ENCODE measurements at places on chromosomes 12 and 14.
A peak's percentile ranks its signal among the peaks of the same experiment; 100 is the strongest.

DNA sequence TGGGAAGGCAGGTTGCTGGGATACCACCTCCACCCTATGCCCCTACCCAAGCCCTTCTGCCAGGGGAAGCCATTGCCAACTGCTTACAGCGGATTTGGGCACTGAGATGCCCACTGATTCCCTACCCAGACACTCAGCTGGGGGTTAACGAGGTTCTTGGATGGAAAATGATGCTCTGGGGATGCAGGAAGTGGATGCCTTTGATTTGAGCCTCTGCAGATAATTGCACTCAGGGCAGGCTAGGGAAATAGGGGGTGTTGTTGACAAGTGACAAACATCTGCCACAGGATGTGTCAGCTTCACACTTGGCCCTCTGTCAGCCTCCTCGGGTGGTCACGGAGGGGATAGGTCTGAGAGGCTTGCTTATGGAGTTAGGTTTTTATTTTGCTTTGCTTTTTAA is 57.4 kb downstream of the RPH3A start:
- no peak for DNase-seq

- no peak for DNase-seq
These were observed 10.1 kb upstream of the KCNMB4 start for GRCh38 chr12:70355972-70356371.

- peak; percentile 40 for DNase-seq
These were observed at the start of gene TCP11L2 for GRCh38 chr12:106302401-106303201. Gene TCP11L2, plus strand, starts transcription at chr12:106302733. Its CDS starts 8,343 bp downstream, at chr12:106311076.

DNA sequence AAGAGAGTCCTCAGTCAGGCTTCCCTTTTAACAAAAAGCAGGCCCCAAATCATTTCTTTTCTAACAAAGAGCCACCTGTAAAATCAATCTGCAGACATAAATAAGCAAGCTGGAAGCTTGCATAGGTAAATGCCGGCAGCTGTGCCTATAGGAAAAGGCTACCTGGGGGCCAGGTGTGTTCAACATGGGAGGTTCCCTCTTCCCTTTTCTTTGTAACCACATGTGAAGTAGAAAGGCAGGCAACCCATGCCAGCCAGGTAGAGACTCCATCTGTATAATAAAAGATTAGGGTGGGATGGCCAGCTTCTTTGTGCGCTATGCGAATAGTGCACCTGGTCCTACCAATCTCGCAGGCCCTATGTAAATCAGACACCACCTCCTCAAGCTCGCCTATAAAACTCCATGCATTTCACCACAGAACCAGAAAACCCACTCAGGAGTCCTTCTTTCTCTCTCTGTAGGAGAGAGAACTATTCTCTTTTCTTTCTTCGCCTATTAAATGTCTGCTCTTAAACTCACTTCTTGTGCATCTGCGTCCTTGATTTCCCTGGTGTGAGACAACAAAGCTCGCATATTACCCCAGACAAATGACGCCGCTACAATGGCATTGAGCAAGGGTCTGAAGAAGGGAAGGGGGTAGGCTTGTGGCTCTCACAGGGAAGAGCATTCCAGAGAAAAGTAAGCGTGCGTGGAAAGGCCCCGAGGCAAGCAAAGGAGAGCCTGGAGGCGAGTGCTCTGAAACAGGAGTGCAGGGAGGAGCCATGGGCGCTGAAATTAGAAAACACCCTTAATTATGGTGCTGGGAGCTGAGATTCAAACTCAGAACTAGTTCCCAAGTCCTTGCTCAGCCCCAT is 67.2 kb downstream of the TTC9 start:
- DNase-seq: no peak

DNA sequence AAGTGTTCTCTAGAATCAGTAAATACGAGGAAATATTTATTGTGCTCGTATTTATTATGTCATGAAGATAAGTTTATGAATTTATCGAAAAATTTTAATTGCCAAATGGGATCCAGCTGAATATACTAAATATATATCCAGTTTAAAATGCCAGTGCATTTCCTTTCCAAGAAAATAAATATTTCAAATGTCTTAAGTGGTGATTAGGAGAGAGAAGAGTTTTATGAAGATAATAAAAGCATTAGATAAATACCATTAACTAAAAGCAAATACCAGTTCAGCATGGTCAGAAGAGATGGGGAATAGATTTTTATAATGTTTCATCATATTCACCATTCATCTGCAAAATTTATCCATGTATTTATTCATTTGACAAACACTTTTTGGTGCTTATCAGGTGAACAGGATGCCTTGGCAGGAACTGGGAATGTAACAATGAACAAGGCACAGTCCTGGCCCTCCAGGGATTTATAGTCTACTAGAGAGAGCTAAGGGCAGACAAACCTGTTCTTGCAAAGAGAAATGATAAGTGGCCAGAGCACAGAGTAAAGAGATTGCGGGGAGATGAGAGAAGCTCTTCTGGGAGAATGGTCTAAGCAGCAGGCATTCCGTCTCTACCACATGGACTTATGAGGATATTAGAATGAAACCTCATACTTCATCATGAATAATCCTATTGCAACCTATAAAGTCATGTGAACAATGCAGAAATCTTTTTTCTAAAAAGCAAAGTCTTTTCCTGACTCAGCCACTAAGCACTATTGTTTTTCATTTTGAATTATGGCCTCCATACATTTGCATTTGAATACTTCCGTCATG is 143.7 kb upstream of the ABCD2 start:
- no peak for DNase-seq

GRCh38 chr12:51076236-51076930 is 7.0 kb downstream of the CSRNP2 start:
- no peak for DNase-seq

GRCh38 chr12:22994316-22994675 is 369.3 kb downstream of the ETNK1 start:
- no peak for DNase-seq

- DNase-seq: no peak
These were observed 484.7 kb downstream of the LRIG3 start for GRCh38 chr12:58435647-58436046.

DNA sequence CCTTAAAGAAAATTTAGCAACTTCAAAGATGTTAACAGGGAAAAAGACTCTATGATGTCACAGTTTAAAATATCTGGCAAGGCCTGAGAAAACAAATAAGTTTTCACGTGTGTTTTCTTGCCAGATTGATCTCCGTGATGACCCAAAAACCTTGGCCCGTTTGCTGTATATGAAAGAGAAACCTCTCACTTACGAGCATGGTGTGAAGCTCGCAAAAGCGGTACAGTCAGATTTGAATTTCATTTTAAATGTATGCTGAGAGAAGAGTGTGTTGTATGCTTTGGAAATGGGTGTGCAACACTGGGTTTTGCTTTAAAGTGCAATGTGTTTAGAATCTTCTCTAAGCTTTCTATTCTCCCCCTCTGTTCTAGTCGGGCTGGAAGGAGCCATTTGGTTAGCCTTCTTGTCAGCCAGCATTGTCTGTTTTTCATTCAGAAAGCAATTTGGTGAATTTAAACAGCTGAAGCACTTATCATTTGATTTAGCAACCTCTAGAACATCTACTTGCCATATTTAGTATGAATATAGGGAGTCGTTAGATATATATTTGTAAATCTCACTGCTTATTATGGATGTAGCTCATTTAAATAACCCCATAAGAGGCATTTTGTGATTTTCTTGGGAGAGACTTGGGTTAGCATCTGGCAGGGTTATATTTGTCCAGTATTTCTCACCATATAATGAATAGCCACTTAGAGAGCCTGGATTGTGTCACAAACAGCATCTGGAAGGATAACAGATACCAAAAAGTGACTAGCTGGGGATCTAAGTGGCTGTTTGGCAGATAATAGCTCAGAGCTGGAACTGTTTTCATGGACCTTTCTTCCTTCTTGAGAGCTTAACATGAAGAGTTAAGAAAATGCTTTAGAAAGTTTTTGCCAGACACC is 35.5 kb downstream of the GPHB5 start:
- no peak for DNase-seq

GRCh38 chr14:23366426-23366921 is 1.5 kb upstream of the EFS start:
- DNase-seq: no peak

DNA sequence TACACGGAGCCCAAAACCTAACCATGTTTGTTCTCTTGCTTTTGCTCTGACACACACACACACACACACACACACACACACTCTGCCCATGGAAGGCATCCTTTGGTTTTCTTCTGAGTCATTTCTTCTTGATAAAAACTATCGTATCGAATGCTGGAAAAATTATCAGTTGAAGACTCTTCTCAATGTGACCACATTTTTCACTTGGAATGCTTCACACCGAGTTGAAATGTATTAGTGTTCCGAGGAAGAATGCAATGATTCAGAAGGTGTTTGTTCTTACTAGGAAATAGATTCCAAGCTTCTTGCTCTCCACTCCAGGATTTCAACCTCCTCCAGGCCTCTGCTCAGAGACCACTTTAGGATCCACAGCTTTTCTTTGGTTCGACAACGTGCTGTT is 226.3 kb downstream of the MON2 start:
- DNase-seq: no peak

GRCh38 chr12:80412343-80412953 is 31.6 kb upstream of the PTPRQ start:
- DNase-seq: no peak

DNA sequence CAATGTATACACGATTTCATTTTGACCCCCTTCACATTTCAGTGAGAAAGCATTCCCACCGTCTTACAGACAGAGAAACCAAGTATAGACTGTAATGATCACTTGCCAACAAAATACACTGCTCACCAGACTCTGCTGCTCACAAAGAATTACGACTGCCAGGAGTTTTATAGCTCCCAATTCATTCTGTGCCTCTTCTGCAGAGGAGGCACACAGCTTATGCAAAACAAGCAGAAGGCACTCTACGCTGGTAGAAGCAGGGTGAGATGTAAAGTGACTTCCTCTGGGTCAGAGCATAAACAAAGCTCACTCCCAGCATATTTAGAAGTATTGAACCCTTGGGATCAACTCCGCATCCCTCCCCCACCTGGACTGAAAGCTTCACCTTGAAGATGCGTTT is 14.6 kb downstream of the SPTB start:
- DNase-seq: no peak

- DNase-seq: no peak
These were observed 4.8 kb downstream of the ARHGAP5 start for GRCh38 chr14:32081901-32082300.

GRCh38 chr12:104064031-104064841 is at the start of gene HCFC2:
Gene HCFC2, plus strand, starts transcription at chr12:104064531. Its CDS starts 30 bp downstream, at chr12:104064561.
- peak; percentile 60 for DNase-seq

DNA sequence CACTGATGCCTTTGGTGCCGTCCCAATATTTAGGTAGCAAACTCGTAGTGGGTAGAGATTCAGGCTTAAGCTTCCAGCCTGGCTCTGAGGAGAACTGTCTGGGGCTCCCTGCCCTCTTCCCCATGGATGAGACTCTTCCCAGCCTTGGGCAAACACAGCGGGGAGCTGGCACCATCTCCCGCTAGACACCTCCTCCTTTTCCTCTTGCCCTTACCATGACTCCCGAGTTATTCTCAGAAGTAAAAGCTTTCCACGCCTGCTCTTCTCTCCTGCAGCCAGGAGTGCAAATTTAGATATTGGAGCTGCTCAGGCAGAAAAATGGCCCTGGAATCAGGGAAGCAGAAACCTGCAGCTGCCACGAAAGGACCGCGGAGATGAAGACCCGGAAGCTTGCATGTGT is 45.6 kb upstream of the RBM19 start:
- DNase-seq: no peak

DNA sequence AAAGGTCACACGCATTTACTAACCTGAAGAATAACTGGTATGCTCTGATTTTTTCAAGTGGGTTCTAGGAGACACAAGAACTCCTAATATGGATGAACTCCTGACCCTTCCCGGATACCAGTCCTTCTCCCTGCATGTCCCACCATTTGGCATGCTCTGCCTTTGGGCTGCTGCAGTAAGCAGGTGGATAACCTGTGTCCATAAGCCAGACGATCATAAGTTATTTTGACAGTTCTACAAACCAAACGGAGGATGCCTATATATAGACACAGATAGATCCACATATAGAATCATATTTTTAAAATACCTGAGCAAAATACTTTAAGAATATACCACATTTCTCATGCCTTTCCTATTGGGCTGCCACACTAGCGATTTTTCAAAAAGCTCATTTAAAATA is 49.4 kb downstream of the TMTC1 start:
- DNase-seq: no peak

DNA sequence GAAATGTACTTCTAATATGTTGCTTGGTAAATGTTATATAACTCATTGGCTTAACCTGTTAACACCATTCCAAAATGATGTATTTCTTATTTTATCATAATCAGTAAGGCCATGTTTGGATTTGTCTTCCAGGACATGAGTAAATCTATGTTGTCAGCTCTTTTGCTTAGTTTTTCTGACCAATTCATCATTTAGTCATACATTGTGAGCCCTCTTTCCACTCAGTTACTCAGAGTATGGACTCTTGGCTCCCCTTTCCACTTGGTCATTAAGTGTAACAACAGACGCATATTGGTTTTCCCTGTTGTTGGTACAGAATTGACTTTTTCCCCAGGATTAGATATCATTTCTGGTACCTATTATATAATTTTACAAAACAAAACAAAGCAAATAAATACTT is 9.0 kb upstream of the CLEC4D start:
- no peak for DNase-seq

DNA sequence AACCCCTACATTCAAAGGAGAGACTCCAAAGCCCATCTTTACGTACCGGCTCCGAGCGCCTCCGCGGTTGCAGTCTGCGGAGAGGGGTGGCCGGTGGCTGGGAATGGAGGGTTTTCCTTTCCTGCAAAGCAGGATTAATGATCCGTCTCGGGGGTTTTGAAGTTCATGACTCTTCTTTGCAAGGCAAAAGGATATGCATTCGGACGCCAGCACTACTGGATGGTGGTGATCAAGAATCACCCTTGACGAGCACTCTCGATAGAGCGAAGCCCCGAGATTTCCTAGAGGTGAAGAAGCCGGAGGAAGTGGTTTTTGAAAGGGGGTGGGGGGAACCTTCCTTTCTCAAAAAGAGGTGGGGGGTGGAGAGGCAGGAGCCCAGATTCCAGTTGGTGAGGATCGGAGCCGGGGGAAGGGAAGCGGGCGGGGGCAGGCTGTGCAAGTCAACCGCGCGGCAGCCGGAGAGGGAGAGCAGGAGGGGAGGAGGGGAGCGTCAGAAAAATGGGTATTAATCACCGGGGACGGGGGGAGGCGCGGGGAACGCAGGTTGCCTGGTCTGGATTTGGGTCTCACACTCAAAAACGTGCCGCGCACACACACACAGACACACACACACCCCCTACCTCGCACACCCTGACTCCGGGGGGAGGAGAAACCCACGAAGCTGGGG is at the start of gene GRIN2B:
Gene GRIN2B, minus strand, starts transcription at position 307 of the 667 bp plus-strand sequence. CDS start 115,394 bp downstream, outside the sequence.
- DNase-seq: no peak

DNA sequence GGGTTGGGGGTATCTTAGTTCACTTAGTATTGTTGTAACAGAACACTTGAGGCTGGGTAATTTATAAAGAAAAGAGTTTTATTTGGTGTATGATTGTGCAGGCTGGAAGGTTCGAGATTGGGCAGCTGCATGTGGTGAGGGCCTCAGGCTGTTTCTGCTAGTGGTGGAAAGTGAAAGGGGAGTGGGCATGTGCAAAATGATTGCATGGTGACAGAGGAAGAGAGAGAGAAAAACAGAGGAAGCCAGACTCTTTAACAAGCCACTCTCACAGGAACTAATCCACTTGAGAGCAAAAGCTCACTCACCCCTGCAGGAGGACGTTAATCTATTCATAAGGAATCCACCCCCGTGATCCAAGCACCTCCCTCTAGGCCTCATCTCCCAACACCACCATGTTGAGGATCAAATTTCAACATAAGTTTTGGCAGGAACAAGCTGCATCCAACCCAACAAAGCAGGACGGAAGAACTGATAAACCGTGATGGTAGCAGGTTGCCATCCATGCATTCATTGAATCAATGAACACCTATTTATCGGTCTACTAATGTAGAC is 165.0 kb upstream of the GZMB start:
- no peak for DNase-seq

- no peak for DNase-seq
These were observed 474.6 kb downstream of the ETNK1 start for GRCh38 chr12:23099604-23100003.

- no peak for DNase-seq
These were observed 411.0 kb upstream of the SOX5 start for GRCh38 chr12:24360461-24360860.

All from pulmonary artery endothelial cell (primary cell).